ENCODE measurements at places on chromosomes 7 and 10.

DNA sequence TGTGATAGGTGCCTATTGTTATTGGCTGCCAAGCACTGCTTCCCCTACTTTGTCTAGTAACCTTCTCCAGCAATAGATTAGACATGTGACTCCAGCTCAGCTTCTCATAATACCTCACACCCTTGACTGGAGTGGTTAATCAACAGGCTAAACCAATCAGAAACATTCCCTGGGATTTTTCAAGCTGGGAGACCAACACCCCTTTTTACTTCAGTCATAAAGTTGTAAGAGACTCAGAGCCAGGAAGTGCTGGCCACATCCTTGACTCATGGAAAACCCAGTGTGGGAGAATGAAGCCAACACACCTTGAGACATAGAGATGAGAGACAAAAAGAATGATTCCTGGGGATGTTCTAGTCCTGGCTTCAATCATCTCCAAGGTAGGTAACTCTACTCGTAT lies 62.6 kb upstream of the HECTD2 start:
- no peak for DNase-seq

GRCh38 chr10:110671788-110672579 lies 27.8 kb downstream of the RBM20 start:
- DNase-seq: peak; percentile 70

- no peak for DNase-seq
Measured at GRCh38 chr7:43650457-43651052, 67.6 kb downstream of the STK17A start.

DNA sequence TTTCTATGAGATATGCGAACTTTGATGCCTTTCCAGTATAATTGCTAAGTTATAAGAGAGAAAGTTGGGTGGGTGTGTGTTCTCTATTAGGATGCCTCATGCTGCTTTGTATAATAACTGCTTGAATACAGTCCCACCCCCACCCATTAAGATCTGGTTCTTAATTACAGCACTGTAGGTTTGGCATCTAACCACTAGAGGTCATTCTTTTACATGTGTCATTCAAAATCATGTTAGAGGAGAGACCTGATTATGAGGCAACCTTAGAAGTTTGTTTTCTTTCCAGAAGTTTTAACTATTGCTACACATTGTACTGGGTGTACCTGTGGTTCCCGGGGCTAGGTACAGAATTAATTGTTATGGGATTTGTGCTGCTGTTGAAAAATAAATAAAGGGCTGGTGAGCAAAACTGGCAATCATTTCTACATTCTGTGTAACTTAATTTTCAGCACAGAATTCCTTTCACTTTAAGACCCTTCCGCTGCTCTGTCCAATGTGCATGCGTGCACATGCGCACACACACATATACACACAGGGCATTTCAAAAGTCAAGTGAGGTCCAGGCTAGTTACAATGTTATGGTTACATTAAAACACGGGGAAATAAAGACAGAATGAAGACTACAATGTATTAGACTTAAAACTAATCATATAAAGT lies 1156.3 kb downstream of the SORCS3 start:
- no peak for DNase-seq

GRCh38 chr7:91520645-91521044 lies 256.4 kb downstream of the FZD1 start:
- DNase-seq: no peak

DNA sequence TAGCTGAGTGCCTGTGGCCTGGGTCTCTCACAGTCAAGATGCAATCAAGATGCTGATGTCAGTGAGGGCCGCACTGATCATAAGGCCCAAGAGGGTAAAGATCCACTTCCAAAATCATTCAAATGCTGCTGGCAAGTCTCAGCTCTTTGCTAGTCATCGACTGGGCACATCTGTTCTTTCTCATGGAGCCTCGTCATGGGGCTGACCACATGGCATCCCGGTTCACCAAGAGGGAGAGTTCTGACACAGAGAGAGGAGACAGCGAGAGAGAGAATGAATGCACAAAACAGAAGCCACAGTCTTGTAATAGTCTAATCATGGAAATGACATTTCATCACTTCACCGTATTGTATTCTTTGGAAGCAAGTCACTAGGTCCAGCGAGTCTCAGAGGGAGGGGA lies 1067.5 kb upstream of the C7orf33 start:
- no peak for DNase-seq

GRCh38 chr7:91832493-91833045 lies 47.9 kb downstream of the MTERF1 start:
- DNase-seq: no peak

DNA sequence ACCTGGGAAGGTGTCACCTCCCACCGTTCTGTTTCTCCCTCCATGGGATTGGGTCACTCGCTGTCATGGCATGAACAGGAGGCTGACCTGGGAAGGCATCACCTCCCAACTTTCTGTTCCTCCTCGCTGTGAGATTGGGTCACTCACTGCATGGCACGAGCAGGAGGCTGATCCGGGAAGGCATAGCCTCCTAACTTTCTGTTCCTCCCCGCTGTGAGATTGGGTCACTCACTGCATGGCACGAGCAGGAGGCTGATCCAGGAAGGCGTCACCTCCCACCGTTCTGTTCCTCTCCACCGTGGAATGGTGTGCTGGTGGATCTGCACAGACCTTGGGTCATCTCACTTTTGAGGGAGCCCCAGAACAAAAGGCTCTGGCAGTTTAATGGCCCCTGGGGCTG lies 239.2 kb upstream of the PRKCQ start:
- DNase-seq: no peak

GRCh38 chr7:69683002-69683401 lies 84.7 kb downstream of the AUTS2 start:
- DNase-seq: no peak

Data from GM12892 (cell line).